Activated naive CD4-positive, alpha-beta T cell treated with anti-CD3 and anti-CD28 coated beads, Interleukin-2, amount 50 U/mL, for 16 hours (primary cell): ENCODE measurements at places on chromosomes 16 and 17.

DNA sequence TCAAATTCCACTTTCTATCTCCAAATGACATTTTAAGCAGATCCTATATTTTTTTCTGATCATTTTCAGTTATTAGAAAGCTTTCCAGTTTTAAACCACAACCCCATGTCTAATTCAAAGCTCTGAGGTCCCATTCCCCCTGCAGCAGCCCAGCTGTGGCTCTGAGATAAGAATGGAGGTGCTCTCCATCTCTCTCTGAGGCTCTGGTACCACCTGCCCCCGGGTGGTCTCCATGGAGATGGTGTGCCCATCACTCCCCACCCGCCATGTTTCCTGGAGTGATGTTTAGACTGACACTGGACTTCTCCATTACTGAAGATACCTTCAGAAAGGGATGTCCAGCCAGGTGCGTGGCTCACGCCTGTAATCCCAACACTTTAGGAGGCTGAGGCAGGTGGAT lies 68.1 kb upstream of the SEC14L1 start:
- no peak for DNase-seq

DNA sequence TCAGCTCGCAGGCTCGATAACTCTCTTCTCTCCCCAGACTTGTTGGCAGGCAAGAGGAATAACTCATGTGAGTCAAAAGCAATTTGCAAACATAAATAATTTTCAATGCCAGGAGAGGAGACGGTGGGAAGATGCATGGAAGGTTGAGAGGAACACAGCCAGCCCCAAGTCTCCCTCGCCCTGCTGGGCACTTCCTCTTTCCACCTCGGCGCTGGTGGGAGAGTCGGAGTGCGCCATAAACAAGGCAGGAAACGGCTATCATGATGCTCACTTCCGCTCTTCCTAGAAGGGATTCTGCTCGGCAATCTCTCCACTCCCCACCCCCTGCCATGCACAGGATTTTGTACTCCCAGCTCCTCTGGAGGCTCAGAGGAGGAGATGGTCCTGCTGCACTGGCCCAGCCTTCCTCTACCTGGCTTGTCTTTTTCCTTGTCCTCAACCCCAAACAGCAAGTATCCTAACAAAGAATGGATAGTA lies 13.0 kb downstream of the CBX4 start:
- no peak for DNase-seq

GRCh38 chr17:28646039-28646754 lies 1.2 kb upstream of the BLTP2 start:
- DNase-seq = no peak

GRCh38 chr16:2846511-2847310 lies 11.3 kb downstream of the PRSS22 start:
- DNase-seq = no peak

DNA sequence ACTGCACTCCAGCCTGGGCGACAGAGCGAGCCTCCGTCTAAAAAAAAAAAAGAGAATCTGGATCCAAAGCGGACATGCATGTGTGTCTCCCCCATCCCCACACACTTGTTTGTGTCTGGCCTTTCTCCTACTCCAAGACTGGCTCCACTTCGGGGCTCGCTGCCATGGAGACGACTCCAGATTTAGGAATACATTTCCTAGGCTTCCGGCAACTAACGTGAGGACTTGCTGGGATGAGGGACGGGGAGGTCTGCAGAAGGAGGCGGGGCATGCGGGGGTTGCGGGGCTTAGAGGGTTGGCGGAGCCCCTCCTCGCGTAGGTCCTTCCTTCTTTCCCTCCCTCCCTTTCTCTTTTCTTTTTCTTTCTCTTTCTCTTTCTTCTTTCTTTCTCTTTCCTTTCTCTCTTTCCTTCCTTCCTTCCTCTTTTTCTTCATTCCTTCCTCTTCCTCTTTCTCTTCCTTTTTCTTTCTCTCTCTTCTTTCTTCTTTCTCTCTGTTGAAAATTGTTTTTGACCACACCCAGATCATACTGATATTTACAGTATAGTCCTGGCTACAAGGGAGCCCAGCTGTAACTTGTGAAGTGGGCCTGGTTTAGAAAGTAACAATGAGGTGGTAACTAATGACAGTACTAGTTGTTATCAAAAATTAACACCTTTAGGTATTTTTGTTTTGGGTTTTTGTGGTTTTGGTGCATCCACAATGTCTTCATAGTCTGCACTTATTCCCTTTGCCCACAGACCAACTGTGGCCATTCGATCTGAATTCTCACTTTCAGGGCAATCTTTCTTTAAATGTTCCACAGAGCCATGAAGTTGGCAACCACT lies 25.2 kb downstream of the MIS12 start:
- DNase-seq = no peak

- no peak for DNase-seq
Measured at GRCh38 chr16:50697421-50697715, 4.0 kb downstream of the NOD2 start.

GRCh38 chr17:63973930-63974593 lies 1.3 kb upstream of the SCN4A start:
- no peak for DNase-seq
